T-helper 17 cell (primary cell): ENCODE measurements at places on chromosomes 6 and 20.

GRCh38 chr20:45518282-45518681, 2.9 kb upstream of the SPINT3 start:
- DNase-seq, result no peak

GRCh38 chr6:120202878-120203277, 853.3 kb upstream of the MAN1A1 start:
- no peak for DNase-seq

DNA sequence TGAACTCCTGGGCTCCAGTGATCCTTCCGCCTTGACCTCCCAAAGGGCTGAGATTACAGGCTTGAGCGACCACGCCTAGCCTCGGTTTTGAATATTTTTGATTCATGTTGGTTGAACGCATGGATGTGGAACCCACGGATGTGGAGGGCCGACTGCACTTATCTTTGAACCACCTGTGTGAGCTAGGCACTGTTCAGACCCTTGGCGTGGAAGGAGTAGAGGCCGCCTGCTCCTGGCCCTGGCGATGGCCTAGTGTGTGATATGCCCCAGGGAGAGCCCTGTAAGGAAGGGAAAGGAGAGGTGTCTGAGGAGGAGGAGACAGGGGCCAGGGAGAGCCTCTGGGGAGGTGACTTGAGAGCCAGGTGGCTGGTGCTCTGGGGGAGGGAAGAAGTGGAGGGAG, 64.3 kb downstream of the BCAS4 start:
- DNase-seq, result no peak

- DNase-seq, result no peak
These were observed 210.8 kb downstream of the ARHGAP18 start for GRCh38 chr6:129498950-129499842.

GRCh38 chr20:9912858-9913434, 74.1 kb upstream of the PAK5 start:
- no peak for DNase-seq

DNA sequence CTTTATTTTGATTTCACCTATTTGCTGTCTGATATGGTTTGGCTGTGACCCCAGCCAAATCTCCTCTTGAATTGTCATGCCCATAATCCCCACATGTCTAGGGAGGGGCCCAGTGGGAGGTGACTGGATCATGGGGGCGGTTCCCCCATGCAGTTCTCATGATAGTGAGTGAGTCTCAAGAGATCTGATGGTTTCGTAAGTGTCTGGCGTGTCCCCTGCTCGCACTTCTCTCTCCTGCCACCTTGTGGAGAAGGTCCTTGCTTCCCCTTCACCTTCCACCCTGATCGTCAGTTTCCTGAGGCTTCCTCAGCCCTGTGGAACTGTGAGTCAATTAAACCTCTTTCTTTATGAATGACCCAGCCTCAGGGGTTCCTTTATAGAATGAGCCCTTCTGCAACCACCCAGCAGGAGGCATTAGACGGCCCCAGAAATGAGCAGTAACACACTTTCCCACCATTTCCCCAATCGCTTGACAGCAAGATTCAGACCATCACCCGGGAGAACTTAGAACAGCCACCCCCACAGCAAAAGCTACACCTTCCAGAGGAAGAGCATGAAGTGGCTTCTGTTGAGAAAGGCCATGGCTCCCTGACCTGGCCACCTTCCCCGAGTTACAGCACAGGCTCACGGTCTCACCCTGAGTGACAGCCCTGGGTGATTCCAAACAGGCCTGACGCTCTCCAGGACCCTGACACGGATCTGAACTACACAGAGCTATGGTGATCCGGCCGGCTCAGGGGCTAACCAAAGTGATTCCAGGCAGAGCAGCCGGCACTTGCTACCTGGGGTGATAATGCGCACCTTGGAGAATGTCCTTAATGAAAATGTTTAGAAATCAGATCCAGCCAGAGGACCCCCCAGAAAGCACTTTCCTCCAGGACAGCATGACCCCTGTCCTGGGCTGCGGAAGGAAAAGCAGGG, 131.2 kb upstream of the CDH4 start:
- no peak for DNase-seq

GRCh38 chr6:169966312-169967181, 215.1 kb downstream of the ERMARD start:
- DNase-seq, result peak; percentile 1

DNA sequence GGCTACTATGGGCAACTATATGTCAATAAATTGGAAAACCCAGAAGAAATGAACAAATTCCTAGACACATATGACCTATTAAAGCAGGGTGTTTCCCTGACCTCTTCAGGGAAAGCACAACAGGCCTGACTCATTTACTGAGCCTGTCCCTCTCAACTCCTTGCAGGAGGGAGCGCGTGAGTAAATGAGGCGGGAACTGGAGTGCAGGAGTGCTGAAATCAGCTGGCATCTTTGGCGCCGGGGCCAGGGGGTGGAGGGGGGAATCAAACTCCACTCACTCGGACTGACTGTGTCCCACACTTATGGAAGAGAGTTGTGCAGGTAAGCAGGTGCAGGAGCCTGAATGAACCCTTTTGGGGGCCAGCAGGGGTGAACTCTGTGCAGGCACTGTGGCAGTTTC, 671.2 kb upstream of the PTCHD4 start:
- DNase-seq, result no peak

GRCh38 chr20:4880051-4880450, 121.3 kb downstream of the SLC23A2 start:
- no peak for DNase-seq

DNA sequence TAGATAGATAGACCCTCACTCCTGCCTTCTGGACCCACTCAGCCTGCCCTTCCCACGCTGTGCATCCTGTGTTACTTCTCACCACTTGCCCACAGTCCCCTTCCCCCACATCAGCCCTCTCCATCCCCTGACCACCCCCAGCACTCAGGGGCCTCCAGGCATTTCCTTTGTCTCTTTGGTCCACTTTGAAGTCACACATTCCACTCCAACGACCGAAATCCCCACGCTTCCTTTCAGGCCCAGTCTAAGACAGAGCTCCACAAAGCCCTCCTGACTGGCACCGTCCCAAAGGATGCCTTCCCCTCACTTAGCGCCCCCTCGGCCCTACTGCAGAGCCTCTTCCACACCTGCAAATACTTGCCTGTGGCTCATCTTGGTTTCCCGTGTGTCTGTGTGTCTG, 83.8 kb downstream of the FOXF2 start:
- no peak for DNase-seq

- no peak for DNase-seq
These were observed 116.7 kb upstream of the FRMD1 start for GRCh38 chr6:168195712-168196111.

DNA sequence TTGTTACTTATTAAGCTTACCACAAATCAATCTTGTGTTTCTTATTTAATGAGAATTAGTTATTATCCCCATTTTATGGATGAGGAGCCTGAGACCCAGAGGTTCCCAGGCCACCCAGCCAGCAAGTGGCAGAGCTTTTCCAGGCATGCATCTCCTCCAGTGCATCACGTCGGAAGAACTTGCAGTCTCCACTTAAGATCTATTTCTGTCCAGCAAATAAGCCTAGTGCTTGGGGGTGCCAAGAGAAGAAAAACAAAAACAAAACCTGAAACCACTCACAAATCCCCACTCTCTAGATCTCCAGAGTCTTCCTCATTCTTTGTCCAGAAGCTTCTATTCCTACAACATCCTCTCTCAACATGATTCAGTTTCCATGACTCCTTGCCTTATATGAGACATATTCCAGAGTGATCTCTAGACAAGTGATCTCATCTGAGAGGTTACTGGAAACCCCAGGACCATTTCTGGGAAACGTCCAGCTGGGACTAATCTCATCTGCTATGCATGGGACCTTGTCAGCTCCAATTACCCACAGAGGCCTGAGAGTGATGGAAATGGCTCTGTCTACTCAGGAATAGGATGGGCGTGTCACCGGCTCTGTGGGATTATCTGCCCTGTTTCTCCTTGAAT, 4.1 kb downstream of the GUCA1B start:
- no peak for DNase-seq

GRCh38 chr20:12610871-12611270, 397.9 kb upstream of the SPTLC3 start:
- no peak for DNase-seq

DNA sequence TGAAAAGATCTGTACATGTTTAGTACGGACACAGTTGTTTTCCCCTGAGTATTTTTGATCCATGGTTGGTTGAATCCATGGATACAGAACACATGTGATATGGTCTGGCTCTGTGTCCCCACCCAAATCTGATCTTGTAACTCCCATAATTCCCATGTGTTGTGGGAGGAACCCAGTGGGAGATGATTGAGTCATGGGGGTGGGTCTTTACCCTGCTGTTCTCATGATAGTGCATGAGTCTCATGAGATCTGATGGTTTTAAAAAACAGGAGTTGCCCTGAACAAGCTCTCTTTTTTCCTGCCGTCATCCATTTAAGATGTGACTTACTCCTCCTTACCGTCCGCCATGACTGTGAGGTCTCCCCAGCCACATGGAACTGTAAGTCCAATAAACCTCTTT, 139.2 kb downstream of the CDKAL1 start:
- no peak for DNase-seq

- DNase-seq, result no peak
These were observed 28.7 kb upstream of the KIAA1586 start for GRCh38 chr6:57017841-57018240.

- no peak for DNase-seq
These were observed 241.2 kb downstream of the OGFRL1 start for GRCh38 chr6:71529769-71530168.

GRCh38 chr20:21640556-21640955, 64.9 kb upstream of the PAX1 start:
- no peak for DNase-seq

DNA sequence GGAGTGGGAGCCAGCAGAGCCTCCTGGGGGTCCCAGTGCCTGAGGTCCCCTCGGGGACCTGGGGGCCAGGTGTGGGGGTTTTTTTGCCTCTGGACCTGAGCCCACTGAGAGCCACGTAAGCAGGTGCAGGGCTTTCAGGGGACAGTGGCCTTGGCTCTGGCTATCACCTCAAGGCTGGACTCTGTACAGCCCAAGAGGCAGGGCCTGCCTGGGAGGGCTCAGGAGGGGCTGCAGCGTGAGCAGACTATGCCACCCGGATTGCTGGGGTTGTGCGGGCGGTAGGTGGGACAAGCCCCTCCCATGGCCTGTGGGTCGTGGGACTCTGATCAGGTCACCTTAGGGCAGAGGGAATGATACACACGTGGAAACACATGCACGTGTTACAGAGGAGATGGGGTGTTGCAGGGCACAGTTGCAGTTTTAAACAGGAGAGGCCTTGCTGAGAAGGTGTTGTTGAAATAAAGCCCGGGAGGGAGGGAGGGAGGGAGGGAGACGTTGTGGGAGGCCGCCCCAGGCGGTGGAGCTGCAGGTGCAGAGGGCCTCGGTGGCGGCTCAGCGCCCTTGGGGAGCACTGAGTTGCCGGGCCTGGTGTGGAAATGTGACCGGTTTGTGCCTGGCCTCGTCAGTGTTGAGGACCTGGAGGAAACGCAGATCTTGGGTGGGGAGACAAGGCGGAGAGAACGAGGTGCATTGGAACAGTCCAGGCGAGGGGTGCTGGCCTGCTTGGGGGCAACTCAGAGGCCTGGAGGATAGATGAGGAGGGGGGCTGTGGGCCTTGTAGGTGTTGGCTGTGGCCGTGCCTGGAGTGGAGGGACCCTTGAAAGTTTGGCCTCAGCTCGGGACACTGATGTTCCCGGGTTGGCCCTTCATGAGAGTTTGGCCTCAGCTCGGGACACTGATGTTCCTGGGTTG, 2.3 kb downstream of the TCEA2 start:
- DNase-seq, result no peak

GRCh38 chr20:6914986-6915385, 147.5 kb downstream of the BMP2 start:
- no peak for DNase-seq

DNA sequence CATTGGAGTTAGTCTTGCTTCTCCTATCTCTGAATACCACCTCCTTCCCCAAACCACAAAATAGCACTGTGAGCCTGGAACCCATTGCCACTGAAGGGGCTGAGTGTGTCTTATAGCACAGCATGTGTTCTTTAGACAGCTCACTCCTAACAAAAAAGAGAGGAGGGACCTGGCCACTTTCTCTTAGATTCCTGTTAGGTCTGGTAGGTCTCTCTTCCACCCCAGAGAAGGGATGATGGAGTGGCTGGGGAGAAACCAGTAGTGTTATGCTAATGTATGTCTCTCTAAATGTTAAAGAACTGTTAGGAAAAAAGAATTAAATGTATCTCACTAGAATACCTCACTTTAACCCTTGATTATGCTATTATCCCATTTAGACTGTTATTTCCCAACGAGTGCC, 340.3 kb downstream of the EPHA7 start:
- no peak for DNase-seq

GRCh38 chr6:51618563-51618962, 468.9 kb downstream of the PKHD1 start:
- DNase-seq, result no peak

DNA sequence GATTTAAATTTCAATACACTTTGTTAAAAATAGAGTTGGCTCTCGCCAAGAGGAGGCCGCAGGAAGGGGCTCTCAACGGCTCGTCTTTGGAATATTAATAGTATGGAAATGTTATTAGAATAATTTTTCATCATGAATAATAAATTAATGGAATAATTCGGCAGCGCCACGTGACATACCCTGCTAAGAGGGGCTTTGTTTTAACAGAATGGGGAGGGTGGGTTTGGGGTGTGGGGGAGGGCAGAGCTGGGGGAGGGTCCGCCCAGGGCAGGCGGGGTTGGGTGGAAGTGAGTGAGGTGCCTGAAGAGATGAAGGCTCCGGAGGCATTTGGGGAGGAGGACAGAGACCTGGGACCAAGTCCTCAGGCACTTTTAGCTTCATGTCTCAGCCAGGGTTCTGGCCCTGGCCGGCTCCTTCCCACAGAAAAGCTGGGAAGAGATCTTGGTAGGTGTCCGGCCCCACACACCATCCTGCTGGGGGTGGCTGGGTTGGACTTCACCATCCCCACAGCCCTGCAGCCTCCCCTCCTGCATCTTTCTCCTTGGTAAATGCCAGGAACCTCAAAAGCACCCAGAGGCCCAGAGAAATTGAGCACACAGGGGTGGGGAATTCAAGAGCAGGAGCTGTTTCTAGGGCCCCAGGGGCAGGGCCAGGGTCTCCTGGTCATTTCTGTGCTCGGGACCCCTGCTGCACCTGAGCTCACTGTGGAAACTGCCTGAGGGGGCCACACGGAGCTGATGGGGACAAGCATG, 93.6 kb upstream of the BHLHE23 start:
- DNase-seq, result peak; percentile 6

DNA sequence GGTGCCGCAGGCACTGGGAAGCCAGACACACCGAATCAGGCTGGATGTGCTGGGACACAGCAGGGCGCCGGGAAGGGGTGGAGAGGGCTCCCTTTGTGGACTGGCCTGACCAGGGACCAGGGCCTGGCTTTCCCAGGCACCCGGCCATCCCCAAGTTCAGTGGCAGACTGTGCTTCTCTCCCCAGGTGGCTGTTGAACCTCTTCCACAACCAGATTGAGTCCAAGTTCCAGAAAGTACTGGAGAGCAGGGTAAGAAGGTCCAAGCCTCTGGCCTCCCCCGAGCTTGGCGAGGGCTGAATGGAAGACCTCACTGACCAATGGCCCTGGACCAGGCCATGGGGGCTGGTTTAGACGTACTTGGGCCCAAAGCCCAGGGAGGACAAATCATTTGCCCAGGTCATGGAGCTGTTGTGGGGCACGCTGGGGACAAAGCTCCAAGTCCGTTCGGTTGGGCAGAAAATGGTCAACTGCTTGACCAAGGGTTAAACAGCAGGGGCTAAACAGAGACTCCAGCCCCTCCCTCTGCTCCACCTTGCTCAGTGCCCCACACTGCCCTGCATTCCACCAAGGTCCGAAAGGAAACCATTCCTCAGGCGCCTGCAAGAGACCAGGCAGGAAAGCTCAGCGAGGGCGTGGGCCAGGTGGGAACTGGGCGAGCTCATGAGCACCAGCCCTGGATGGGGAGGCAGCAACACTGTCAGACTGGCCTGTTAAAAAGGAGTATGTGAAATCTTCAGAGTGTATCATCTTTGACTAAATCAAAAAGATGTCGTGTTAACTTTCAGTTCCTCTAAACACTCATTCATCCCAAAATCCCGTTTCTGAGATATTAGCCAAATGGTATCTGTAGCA, 9.1 kb downstream of the LBP start:
- DNase-seq, result no peak
